ENCODE measurements at places on chromosomes 5 and 9. TPM values are rescaled to one million over a fixed set of nuclear protein-coding genes. Genes with fewer than 3 reads are reported as not detected.

GRCh38 chr9:30078195-30078594 is 2306.2 kb upstream of the ACO1 start:
- no peak for DNase-seq

GRCh38 chr9:124264823-124265233 is 7.1 kb downstream of the NEK6 start:
- no peak for DNase-seq

DNA sequence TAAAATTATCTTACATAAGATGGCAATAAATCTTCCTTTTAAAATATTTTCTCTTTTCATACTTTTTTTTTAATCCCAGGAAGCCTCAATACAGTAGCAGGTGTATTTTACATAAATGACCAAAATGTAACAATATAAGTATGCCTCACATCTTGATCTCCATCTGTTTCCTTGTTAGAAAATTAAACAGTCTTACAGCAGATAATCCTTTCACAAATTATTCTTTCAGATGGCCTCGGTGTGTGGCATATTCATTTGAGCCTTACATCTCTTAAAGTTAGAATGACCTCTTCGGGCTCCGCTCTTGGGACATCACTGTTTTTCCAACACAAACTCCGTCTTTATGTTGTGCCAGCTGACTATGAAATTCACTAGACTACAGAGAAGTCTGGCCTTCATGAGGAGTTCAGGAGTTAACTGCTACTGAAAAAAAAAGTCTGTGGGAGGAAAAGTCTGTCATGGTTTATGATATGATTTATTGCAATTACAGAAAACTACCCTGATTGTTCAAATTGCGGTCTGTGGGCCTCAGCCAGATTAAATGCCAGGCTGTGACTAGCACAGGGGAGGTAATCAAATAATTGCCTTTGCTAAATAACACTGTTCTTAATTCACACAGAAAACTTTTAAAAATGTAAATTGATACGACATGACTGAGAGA is 292.9 kb upstream of the PUM3 start:
- no peak for DNase-seq

DNA sequence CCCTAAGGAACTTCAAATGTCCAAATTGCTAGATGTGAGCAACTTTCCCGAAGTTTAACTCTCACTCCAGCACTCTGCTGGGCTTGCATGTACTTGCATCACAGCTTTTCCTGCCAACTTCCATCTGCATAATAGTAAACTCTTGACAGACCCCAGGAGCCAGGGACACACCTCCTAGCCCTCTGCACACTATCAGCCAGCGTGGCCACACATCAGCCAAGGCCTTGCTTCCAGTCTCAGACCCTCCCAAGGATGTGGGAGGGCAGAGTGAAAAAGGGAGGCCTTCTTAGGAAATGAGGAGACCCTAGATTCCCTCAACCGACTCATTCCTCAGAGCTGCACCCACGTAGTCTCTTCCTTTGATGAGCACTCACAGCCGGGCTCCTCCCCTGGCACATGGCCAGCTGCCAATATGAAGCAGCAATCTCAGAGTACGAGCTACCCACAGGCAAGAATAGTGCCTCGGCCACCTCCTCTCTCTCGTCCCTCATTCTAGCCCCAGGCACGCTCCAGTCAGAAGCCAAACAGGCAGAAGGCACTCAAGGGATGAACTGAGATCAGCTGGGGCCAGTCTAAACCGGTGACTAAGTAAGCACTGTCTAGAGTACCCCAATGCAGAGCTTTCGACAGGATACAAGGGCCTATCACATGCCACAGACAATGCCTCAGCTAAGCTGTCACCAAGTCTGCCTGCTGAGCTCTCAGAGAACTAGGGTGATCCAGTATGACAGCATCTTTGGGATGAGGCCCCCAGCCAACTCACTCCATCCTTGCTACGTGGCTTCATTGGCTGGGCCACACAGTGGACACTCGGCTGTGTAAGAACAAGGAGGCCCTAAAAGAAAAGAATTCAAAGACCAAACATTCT is 2.3 kb downstream of the P4HA2 start:
- DNase-seq: peak; percentile 60

DNA sequence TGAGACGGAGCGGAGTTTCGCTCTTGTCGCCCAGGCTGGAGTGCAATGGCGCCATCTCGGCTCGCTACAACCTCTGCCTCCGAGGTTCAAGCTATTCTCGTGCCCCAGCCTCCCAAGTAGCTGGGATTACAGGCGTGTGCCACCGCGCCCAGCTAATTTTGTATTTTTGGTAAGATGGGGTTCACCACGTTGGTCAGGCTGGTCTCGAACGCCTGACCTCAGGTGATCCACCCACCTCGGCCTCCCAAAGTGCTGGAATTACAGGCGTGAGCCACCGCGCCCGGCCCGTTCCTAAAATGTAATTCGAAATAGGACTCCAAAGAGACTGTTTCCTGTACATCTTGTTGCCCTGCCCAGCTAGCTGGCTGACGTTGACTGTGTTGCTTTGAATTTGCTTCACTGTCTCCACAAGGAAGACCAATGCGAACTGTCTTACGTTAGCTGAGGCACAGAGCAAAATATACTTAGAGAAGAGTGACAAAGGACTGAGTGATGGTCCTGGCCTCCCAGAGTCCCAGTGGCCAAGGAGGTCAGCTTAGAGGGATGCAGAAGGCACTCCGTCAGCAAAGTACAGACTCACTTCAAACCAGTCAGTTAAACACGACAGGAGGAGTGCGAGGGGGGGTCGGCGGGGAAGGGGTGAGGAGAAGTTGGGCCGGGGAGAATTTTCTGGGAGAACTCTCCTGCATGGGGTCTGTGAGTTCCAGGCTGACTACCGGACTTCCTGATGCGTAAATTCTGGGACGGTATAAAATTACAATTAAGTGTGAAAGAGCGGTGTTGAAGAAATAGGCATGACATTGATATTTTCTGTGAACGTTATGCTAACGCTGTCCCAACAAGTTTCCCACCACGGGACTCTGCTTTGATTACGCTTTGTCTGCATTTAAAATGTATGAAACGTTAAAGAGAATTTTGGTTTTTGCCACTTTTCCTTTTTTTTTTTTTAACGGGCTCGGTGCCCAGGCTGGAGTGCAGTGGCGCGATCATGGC is 6.8 kb upstream of the TRIM41 start:
- peak; percentile 78 for DNase-seq

DNA sequence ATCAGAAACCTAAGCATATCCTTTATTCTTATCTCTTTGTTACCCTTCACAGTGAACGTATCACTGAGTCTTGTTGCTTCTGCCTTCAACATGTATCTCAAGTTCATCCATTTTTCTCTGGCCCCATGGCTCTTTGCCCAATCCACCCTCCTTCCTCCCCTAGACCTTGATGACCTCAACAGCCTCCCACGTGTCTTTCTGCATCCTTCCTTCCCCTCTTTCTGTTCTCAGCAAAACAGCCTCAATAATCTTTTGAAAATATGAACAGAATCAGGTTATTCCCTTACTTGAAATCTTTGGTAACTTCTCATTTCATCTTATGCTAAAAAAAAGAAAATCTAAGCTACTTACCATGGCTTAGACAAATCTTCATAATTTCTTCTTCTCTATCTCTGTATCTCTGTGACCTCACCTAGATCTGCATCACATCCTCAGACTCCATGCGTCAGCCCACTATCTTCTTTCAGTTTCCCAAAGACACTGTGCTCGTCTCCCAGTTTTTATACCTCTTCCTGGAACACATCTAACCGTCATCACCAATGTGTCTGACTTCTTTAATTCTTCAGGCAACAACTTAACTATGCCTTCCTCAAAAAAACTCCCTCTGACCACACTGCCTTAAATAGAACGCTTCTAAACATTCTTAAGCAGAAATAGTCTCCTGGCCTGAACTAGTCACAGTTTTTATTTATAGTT is 208.0 kb downstream of the PARP8 start:
- DNase-seq: no peak

GRCh38 chr9:97502222-97502983 is 937 bp downstream of the TMOD1 start:
- DNase-seq: no peak

DNA sequence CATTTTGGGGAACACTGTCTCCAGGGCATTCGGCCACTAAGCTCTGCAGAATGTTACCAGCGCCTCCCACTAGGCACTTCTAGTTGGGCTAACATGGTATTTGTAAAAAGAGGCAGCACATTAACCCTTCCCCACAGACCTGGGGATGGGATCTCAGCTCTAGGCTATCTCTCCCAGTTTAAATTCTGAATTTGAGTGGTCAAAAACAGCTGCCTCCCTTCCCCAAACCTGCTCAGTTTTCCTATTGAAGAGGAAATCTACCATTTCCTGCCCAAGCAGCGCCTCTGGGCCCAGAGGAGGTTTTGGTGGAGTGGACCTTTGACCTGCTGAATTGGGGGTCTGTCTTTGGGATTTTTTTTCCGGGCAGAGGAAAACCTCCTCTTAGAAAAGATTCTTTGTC is 53.2 kb downstream of the ENC1 start:
- DNase-seq: no peak

- no peak for DNase-seq
Measured at GRCh38 chr5:102801371-102801770, 46.3 kb downstream of the PAM start.

DNA sequence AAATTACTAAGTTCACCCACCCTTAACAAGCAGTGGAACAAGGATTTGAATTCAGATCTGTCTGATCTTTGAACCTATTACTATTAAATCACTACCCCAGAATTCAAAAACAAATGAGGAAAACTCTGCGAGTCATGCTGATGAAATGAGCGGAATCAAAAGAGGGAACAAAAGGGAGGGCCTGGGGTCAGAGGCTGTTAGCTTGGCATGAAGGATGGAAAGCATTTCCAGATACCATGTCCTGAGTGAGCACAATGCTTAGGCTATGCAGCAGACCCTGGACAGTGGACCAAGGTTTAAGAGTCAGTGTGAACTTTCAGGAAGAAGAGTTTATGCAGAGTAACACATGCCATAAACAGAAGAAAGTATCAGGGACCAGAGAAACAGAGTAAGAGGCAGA is 30.5 kb downstream of the GRIA1 start:
- DNase-seq: peak; percentile 2

DNA sequence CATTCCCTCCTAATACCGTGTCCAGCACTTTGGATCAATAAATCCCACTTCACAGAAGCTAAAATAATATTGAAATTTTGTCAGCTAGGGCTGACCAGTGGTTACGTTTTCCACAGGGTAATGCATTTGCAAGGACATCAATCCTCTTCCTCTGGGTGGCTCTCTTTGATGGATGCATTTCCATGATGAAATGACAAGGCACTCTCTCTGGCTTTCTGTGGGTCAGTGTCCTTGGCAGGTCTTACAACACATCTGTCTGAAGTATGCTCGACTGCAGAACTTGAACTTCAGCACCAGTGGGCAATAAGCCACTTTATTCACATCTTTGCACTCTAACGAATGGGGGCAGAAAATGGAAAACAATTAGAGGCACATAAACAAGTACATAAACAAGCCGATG is 330.1 kb downstream of the ADAMTS6 start:
- DNase-seq: no peak

DNA sequence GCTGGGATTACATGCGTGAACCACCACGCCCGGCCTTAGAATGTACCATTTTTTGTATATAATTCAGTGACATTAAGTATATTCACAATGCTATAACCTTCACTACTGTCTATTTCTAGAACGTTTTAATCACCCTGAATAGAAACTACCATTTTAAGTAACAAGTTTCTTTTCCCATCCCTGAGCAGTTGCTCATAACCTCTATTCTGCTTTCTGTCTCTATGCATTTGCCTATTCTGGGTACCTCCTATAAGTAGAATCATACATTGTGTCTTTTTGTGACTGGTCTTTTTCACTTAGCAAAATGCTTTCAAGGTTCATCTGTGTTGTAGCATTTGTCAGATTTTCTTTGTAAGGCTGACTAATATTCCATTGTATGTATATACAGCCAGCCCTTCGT is 39.9 kb downstream of the DDX46 start:
- no peak for DNase-seq

GRCh38 chr5:122775550-122776542 is 966 bp downstream of the SNX2 start:
- peak; percentile 14 for DNase-seq

GRCh38 chr5:43215073-43215631 is 23.1 kb downstream of the NIM1K start:
- no peak for DNase-seq

DNA sequence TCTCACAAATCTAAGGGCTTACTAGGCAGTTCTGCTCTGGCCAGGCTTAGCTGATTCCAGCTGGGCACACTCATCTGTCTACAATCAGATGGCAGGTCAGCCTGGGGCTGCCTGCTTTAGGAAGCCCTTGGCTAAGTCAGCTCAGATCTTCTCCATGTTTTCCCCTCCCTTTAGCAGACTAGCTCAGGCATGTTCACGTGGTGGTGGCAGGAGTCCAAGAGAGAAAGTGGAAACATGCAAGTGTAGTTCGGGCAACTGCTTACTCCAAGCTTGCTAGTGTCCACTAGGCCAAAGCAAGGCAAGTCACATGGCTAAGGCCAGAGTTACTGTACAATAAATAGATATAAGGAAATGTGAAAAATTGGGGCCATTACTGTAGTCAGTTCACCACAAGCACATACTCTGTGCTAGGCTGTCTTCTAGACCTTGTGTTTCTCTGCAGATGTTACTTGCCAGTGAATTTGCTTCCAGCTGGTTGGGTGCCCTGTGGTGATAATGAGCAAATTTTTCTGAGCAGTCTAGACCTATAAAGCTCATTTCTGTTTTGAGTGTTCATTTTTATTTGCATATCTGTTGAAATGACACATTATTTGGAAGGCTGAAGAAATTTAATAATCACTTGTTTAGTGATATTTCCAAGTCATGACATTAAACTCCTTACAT is 38.3 kb downstream of the RECK start:
- peak; percentile 10 for DNase-seq

DNA sequence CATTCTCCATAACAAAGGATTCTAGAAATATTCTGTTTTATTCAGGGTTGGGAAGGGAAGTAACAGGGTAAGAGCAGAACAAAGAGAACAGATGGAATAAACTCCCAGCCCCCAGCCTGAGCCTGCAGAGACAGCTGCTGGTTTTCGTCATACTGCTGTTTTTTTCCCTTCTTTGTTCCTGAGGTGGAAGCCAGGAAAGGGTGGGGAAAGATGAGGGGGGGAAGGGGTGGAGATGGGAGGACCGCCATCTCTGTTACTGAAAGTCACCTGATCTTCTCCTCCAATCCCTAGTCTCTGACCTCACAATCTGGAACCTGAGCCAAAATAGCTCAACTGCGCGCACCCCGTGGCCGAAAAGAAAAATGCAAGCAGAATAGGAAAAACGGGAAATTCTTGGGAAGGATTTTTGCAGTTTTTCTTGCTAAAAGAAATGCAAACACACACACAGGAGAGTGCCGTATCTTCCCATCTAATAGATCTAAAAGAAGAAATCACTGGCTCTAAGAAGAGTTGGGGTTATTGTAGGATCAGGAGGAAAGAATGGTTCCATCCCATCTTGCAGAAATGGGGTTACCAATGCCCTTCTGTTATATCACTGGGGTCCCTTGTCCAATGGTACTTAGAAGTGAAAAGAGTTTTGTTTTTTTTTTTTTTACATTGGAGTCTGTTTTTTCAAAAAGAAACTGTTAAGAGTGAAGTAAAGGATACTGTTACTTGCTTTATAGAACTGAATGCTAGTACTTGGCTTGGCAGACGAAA is 57.9 kb downstream of the DIAPH1 start:
- DNase-seq: peak; percentile 93

ADAMTS12 gene
- 0.10 TPM for total RNA-seq

PCDHGA1 gene
- 0.32 TPM for total RNA-seq

SMIM33 gene
- total RNA-seq: not detected

All from HT1080 (cell line).